ENCODE measurements at places on chromosomes 7 and 10. TPM values are rescaled to one million over a fixed set of nuclear protein-coding genes. Genes with fewer than 3 reads are reported as not detected.

DNA sequence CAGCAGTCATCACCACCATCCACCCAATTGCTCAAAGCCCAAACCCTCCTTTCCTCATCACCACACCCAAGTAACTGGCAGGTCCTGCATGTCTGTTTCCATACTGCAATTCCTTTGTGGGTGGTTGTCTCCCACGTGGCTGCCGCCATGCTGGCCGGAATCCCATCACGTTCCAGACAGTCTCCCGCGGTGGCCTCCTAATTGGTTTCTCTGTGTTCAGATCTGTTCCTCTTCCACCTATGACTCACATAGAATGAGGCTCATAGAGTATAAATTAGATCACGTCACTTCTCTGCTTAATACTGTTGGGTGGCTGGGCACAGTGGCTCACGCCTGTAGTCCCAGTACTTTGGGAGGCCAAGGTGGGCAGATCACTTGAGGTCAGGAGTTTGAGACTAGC lies 813.0 kb downstream of the TYW1 start:
- no peaks in the 10 kb centered on the region for H3K27me3 ChIP-seq
- H3K27ac ChIP-seq: no peak overlapping the region
- no peaks in the 10 kb centered on the region for H3K4me1 ChIP-seq

- H3K4me1 ChIP-seq: no peaks in the 10 kb centered on the region
- no peak overlapping the region for H3K27ac ChIP-seq
- DNase-seq: no peak
- H3K27me3 ChIP-seq: no peaks in the 10 kb centered on the region
- H3K4me3 ChIP-seq: no peak overlapping the region
Observed at GRCh38 chr7:122974229-122974628, 21.3 kb downstream of the TAS2R16 start.

- peaks cover 14% of the 10 kb centered on the region for H3K4me1 ChIP-seq
- H3K36me3 ChIP-seq: no peaks in the 10 kb centered on the region
- H3K4me3 ChIP-seq: no peak overlapping the region
- H3K27ac ChIP-seq: no peak overlapping the region
- no peak for DNase-seq
Observed at GRCh38 chr10:91049296-91049987, 128.6 kb upstream of the ANKRD1 start.

DNA sequence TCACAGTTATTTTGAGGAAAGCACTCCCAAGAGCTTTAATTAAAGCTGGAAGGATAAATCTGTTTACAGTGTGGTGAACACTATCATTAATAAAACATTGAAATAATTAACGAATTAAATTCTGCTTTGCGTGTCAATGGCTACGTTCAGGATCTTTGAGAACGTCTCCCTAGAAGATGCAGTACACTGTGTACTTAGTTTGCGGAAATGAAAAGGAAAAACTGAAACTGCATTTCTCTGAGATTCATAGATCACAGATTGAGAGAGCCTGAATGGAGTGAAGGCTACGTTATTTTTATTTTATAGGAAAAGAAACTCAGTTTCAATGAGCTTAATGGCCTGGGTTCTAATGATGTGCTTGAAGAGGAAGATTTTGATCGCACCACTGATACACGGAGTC lies 85.3 kb downstream of the NRP1 start:
- no peaks in the 10 kb centered on the region for H3K27me3 ChIP-seq
- DNase-seq: no peak
- H3K27ac ChIP-seq: peak overlapping the region; percentile 59
- H3K36me3 ChIP-seq: peaks cover 72% of the 10 kb centered on the region

- no peak overlapping the region for H3K4me3 ChIP-seq
- H3K27me3 ChIP-seq: no peaks in the 10 kb centered on the region
- H3K36me3 ChIP-seq: no peaks in the 10 kb centered on the region
- peak overlapping the region; percentile 81 for H3K27ac ChIP-seq
- DNase-seq: no peak
- peaks cover 44% of the 10 kb centered on the region for H3K4me1 ChIP-seq
Observed at GRCh38 chr10:29635711-29636144, 957 bp upstream of the SVIL start.

DNA sequence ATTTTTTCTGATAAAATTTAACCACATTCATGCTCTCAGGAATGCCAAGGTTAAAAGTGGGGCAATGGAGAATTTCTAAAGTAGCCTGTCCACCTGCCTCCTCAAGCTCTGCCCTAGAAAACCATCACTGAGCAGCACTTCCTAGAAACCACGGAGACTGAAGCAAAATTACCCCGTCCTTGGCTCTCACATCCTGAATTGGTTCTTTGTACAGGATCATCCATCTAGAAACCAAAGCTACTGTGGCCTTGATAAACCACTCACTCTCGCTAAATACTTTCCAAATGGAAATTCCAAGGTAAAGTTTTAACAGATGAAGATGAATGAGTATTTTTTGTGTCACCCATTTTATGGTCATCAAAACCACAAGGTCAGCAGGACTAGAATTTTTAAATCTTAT lies 96.6 kb downstream of the AVL9 start:
- no peak for DNase-seq
- H3K27ac ChIP-seq: no peak overlapping the region
- no peaks in the 10 kb centered on the region for H3K36me3 ChIP-seq
- no peak overlapping the region for H3K4me3 ChIP-seq
- no peaks in the 10 kb centered on the region for H3K27me3 ChIP-seq

DNA sequence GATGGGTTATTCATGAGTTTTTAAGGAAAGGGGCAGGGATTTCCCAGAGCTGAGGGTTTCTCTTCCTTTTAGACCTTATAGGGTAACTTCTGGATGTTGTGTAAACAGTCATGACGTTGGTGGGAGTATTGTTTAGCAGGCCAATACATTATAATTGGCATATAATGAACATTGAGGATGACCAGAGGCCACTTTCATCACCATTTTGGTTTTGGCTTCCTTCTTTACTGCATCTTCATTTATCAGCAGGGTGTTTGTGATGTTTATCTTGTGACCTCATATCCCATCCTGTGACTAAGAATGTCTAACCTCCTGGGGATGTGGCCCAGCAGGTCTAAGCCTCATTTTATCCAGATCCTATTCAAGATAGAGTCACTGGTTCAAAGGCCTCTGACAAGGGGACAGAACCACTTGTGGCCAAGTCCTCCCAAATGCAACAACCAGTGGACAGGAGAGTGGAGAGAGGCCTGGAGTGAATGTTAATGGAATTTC lies 77.3 kb upstream of the RPA3 start:
- DNase-seq: peak; percentile 60
- H3K4me1 ChIP-seq: peaks cover 9% of the 10 kb centered on the region
- no peak overlapping the region for H3K27ac ChIP-seq
- H3K4me3 ChIP-seq: no peak overlapping the region

GRCh38 chr10:54284526-54285193 lies 516.4 kb downstream of the PCDH15 start:
- no peak for DNase-seq
- no peaks in the 10 kb centered on the region for H3K27me3 ChIP-seq
- H3K27ac ChIP-seq: no peak overlapping the region
- no peaks in the 10 kb centered on the region for H3K4me1 ChIP-seq
- no peaks in the 10 kb centered on the region for H3K36me3 ChIP-seq
- no peak overlapping the region for H3K4me3 ChIP-seq

DNA sequence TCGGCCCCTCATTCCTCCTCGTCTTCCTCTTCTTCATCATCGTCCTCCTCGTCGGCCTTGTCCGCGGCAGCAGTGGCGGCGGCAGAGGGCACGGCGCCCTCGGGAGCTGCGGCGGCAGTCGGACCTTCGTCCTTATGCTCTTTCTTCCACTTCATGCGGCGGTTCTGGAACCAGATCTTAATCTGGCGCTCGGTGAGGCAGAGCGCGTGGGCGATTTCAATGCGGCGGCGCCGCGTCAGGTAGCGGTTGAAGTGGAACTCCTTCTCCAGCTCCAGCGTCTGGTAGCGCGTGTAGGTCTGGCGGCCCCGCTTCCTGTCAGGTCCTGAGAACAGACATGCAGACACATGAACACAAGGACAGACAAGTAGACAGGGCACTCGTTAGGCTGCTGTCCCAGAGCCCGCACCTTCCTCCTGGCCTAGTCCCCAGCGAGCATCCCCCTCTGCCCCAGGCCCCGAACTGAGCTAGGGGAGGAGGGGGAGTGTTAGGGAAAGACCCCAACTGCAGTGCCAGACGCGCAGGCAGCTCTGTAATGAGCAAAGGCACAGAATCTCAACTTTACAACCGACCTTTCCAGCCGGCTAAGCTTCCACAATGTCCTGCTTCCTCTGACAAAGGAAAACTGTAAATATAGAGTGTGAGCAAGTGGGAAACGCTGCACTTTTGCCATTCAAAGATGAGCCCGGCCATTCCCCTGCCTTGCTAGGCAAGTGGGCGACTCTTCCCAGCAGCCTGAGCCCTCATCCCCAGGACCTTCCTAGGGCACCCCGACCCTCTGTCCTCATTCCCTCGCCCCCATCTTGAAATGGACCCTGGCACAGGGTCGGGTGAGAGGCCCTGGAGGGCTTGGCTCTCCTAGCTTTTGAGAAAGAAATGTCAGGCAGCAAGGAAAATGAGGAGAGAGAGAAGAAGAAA lies 1.3 kb downstream of the HOXA7 start:
- peaks cover 14% of the 10 kb centered on the region for H3K4me1 ChIP-seq
- H3K27ac ChIP-seq: peak overlapping the region; percentile 49
- no peaks in the 10 kb centered on the region for H3K27me3 ChIP-seq
- DNase-seq: peak; percentile 34

- no peak overlapping the region for H3K4me3 ChIP-seq
- H3K36me3 ChIP-seq: no peaks in the 10 kb centered on the region
- DNase-seq: no peak
- H3K27me3 ChIP-seq: no peaks in the 10 kb centered on the region
Observed at GRCh38 chr10:33965795-33966581, 631.5 kb upstream of the NRP1 start.

DNA sequence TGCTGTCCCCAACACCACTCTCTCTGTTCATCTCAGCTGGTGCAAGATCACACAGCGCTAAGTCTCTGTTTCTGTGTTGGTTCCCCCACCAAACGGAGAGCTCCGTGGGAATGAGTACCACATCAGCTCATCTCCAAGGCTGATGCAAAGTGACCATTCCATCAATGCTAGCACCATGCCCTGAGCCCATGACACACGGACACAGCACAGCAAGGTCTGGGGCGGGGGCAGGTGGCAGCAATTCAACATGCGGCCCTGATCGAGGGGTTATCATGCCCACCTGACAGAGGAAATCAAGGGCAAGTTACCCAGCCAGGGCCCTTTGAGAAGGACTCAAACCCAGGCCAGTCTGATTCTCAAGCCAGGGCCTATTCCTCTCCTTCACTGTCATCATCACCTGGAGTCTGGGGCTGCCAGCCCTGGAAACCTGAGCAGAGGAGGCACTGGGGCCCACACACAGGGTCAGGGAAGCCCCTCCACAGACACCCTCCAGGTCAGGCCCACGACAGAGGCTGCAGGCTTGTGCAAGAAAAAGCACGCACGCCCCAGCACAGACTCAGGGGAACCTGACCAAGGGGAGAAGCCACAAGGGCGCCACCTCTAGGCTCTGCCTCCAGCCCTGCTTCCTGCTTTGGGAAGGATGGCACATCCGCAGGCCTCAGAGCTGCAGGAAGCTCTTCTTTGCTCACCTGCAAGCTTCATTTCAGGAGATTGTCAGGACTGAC lies 74.8 kb downstream of the GRID1 start:
- no peaks in the 10 kb centered on the region for H3K4me1 ChIP-seq
- no peak overlapping the region for H3K4me3 ChIP-seq
- H3K27ac ChIP-seq: no peak overlapping the region

DNA sequence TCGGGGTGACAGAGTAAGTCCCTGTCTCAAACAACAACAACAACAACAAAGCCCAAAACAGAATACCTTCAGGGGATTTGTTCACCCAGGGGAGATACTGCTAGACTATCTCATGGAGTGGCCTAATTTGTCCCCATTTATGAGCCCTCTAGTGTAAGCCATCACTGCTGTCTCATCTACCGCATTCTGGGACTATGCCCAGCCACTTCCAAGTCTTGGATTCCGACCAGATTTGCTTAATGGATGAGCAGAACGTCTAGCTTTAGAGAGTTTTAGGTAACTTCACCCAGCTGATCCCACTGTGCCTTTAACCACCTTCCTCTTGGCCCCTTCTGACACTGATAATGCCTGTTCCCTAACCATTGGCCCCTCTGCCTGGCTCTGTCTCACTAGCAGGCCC lies 47.1 kb downstream of the PAPSS2 start:
- H3K36me3 ChIP-seq: peaks cover 13% of the 10 kb centered on the region
- no peak overlapping the region for H3K4me3 ChIP-seq
- H3K27me3 ChIP-seq: no peaks in the 10 kb centered on the region
- peaks cover 13% of the 10 kb centered on the region for H3K4me1 ChIP-seq
- no peak for DNase-seq
- H3K27ac ChIP-seq: no peak overlapping the region

- peaks cover 4% of the 10 kb centered on the region for H3K4me1 ChIP-seq
- H3K27me3 ChIP-seq: no peaks in the 10 kb centered on the region
- H3K4me3 ChIP-seq: no peak overlapping the region
- no peaks in the 10 kb centered on the region for H3K36me3 ChIP-seq
Observed at GRCh38 chr10:98418665-98419468, 3.9 kb upstream of the PYROXD2 start.

The CTTNBP2 gene
- total RNA-seq: not detected

The ZNF467 gene
- total RNA-seq: not detected

The MRLN gene
- not detected for total RNA-seq

The TMEM26 gene
- total RNA-seq: not detected

The EPHB6 gene
- 0.11 TPM for total RNA-seq

The CAV2 gene
- total RNA-seq: 251 TPM

The INPP5A gene
- total RNA-seq: 39.3 TPM

The SVOPL gene
- total RNA-seq: not detected

The GIMAP4 gene
- not detected for total RNA-seq

All from GM23248 (cell line).